ENCODE measurements at places on chromosomes 3 and 15.
A peak's percentile ranks its signal among the peaks of the same experiment; 100 is the strongest.

DNA sequence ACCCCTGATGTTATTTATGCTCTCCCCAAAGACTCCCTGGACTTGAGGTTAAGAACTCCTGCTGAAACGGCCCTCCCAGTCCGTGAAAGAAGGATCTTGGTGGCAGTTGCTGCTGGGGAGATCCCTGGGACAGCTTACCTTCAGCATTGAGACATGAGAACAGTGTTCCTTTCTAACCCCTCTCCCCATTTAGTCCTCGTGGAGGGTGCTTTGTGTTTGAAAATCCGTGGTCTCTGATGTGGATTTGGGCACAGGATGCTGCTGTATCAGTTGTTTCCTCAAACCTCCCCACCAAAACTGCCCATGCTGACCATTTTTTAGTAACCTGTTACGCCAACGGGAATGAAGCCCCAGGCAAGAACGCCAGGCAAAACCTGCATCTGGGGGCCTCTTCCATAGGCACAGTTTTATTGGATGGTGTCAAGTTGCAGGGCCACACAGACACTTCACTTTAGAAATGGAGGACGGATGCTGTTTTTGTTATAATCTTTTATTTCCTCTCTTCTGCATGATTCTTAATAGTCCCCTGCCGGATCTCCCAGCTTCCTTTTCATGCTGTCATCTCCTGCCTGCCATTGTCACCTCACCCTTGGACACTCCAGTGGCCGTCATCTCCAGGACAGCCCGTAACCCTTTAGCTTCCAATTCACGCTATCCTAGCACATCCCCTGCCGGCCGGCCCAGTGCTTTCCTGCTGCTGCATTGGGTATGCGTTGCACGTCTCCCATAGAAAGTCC is 31.7 kb upstream of the CEMIP start:
- no peak for DNase-seq

DNA sequence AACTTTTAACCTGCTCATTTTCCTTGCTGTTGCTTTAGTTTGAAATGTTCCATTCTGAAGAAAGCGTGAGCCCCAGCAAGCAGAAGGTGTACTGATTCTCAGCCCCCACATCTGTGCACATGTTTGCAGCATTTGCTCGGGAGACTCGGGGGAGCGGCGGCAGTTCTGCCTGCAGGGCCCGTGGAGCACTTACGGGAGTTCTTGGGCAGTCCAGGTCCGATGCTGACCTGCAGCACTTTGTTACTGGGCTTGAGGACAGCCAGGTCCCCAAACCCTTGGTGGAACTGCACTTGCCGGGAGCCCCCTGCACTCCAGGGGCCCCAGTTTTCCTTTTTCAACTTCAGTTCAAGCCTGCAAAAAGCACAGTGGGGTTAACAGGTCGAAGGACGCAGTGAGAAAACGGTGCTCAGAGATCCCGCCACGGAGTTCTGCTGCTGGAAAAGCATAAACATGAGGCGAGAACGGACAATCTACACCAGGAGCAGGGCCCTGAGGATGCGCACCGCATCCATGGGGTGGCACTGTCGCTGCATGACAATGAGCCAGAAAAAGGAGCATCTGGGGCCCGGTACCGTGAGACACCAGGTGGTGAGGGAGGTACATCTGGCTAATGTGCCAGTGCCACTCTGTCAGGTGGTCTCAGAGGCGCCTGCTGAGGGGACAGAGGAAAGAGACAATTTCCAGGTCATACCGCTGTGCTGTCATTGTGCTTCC is 45.6 kb upstream of the LDHAL6B start:
- DNase-seq: no peak

GRCh38 chr3:39290255-39290654 is 10.4 kb upstream of the CX3CR1 start:
- DNase-seq: no peak

GRCh38 chr15:94231723-94232468 is 535 bp downstream of the MCTP2 start:
- no peak for DNase-seq

GRCh38 chr15:63487076-63487757 is 17.2 kb upstream of the USP3 start:
- DNase-seq: peak; percentile 84

GRCh38 chr15:52668133-52668532 is 11.1 kb downstream of the ATOSA start:
- DNase-seq: no peak

GRCh38 chr15:25710184-25710583 is 152.9 kb downstream of the ATP10A start:
- no peak for DNase-seq

DNA sequence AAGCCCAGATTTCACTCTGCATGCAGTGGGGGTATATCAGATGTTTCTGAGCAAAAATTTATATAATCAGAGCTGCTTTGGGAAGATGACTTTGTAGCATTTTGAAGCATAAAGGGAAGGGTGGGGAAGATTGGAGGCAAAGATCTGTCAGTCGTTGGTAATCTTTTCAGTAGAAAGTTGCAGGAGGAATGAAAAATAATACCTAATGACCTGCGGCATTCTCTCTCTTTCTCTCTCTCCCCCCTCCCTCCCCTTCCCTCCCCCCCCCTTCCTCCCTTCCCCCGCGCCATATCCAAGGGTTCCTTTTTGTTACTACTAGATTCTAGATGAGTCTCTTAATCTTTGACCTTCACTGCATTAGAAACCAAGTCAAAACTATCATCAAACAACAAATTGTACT is 1.5 kb upstream of the DMXL2 start:
- DNase-seq: no peak

DNA sequence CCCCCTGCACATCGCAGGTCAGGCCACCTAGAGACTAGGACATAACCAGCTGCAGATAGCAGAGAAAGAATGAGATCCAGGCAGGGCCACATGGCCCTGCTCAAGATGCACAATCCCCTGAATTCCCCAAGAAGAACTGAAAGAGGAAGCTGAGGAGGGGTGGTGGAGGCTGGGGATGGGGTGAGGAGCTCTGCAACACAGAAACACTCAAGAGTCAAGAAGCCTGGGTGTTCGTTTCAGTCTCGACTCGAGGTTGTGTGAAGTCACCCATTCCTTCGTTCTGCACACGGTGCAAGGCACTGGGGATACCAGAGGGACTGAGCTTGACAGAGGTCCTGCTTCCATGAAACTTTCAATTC is 62.0 kb downstream of the TLE3 start:
- no peak for DNase-seq

DNA sequence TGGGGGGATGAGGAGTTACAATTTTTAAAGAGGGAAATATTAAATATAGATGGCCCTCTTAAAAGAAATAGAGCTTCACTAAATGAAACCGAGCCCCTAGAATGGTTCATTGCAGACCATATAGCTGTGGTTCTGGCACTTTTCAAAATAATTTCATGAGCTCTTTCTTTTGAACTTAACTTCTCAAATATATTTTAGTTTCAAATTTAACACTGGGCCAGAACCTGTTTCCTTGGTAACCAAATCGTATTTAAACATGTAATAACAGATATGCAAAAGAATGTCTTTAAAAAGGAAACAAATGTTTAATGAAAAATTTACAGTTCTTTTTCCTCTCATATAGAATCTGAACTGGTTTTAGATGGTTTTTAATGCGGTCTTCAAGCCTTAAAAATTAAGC is 20.1 kb downstream of the ZBTB38 start:
- DNase-seq: no peak

GRCh38 chr3:10344147-10344943 is 23.4 kb upstream of the SEC13 start:
- peak; percentile 18 for DNase-seq

DNA sequence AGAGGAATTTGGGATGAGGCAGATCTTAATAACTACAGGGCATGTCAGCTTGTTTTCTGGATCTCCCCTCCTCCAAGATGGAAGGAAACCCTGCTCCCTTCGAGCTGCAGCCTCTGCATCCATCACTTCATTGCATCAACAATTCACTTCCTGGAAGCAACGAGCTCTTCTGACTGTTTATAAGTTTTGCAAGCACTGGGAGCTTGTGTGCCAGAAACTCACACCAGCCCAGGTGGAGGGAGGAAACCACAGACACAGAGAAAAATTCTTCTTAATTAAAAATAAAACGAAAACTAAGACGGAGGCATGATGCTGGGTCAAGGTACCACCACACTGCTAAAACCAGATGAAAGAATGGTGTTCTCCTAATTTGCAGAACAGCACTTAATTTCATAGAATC is 10.6 kb downstream of the LRIG1 start:
- DNase-seq: no peak

- DNase-seq: no peak
Observed at GRCh38 chr3:24972491-24972890, 455.6 kb upstream of the RARB start.

- DNase-seq: no peak
Observed at GRCh38 chr3:121703973-121704372, 43.3 kb upstream of the HCLS1 start.

GRCh38 chr3:108477511-108478147 is 32.8 kb downstream of the MYH15 start:
- no peak for DNase-seq
